ENCODE measurements at places on chromosomes 13 and 19.
A peak's percentile ranks its signal among the peaks of the same experiment; 100 is the strongest.

- no peak for DNase-seq
Measured at GRCh38 chr13:87671753-87672605, 808 bp downstream of the SLITRK5 start.

- no peak for DNase-seq
Measured at GRCh38 chr13:112486386-112487126, 101.4 kb downstream of the TUBGCP3 start.

- DNase-seq: no peak
Measured at GRCh38 chr19:3679581-3679980, 20.7 kb downstream of the PIP5K1C start.

- DNase-seq: no peak
Measured at GRCh38 chr19:9735986-9736385, 32.6 kb downstream of the ZNF846 start.

DNA sequence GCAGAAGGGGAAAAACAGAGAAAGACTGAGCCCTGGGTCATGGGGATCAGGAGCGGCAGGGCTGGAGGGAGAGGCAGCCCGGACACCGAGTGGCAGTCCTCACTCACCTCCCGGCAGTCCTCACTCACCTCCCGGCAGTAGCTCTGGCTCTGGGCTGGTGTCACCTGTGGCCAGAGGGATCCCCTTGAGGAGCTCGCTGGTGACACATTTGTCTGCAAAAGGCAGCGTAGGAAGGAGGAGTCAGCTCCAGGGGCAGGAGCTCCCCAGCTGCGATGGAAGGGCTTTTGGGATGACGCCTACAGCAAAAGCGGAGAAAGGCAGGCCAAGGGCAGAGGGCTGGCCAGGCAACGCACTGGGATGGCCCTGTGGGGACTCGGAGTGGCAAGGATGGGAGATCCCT, 739 bp downstream of the EIF3G start:
- DNase-seq: no peak

DNA sequence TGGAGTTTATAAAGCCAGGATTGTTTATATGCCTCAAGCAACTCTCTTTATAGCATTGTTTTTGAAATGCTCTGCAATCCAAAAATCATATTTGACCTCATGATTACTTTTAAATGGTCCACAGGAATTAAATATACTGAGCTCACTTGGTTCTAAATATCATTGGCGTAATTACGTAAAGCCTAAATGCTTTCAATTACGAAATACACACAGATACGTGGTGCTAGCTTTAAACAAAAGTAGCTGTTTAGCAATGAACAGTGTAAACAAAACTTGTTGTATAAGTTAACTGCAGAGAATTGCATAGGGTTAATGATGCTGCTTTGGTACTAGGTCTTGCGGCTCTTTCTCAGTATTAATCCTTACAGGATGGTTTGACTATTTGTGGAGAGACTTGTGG, 346.6 kb downstream of the COG6 start:
- no peak for DNase-seq

- DNase-seq: no peak
Measured at GRCh38 chr13:41284512-41285288, 21.3 kb upstream of the MTRF1 start.

DNA sequence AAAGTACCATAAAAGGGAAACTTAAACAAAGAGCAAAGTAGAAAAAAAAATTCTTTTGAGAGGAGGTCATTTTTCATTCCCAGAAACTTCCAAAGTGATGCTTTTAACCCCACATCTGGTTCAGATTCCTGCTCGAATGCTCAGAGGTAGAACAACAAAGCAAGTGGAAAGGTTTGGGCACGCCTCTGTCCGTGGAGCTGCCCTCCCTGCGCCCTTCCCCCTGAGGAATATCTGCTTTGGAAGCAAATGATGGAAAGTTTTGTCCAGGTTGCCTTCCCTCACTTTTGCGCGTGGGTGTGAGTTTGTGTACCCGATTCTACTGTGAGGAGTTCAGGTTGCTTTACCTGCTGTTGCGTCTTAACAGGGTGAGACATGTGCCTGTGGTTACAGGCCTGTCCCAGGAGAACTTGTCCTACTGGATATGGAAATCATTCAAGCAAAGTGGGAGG, 110.2 kb downstream of the KLF5 start:
- no peak for DNase-seq

DNA sequence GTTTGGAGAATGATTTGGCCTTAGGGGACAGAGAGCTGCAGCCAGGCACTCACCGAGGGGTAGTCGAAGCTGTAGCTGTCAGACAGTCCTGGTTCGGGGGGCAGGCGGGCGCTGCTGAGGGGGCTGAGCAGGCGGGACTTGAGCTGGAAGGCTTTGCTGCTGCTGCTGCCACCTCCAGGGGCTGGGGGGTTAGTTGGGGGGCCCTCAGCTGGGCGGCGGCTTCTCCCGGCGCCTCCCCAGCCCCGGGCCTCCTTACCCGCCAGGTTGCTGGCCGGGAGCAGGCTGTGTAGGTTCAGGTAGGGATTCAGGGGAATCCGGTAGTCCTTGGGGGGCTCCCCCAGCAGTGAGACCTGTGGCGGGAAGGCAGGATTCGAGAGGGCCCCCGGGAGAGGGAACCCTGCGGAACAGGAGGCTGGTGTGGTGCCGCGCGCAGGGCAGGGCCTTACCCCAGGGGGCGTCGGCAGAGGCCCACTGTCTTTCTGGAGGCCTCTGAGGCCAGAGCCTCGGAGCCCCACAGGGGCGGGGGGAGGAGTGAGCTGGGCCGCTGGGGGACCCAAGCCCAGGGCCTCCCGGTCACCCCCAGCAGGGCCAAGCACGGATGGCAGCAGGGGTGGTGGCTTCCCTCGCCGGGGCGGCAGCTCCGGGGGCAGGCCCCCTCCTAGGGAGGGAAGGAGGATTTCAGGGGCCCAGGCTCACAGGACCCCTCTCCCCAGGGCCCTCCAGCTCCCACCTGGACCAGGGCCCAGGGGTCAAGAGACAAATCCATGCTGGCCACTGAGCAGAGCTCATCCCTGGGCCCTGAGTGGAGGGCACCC, 5.0 kb upstream of the FDX2 start:
- DNase-seq: no peak

DNA sequence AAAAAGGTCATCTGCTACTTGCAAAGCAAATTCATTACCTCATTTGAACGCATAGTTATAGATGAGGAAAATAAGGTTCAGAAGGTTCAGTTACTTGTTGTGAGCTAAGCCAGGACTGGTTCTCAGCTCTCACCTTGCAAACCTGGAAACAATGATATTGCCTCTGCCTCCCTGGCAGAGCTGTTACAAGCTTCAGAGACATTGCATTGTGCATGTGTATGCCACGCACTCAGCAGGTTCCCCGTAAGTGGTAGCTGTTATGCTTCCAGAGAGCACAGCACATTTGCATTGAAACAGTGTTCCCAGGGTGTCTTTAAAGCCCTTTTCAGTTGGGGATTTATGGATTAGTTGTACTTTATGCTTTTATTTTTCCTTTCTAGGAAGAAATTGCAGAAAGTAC, 80.6 kb downstream of the DGKH start:
- no peak for DNase-seq

GRCh38 chr19:29687244-29687896, 22.1 kb downstream of the PLEKHF1 start:
- no peak for DNase-seq

GRCh38 chr19:45954156-45954555, 19.5 kb downstream of the NOVA2 start:
- DNase-seq: no peak

GRCh38 chr19:1992759-1993260, 22.7 kb downstream of the BTBD2 start:
- peak; percentile 22 for DNase-seq

GRCh38 chr19:55691561-55692481, 16.8 kb downstream of the EPN1 start:
- no peak for DNase-seq

GRCh38 chr19:51501594-51502263, at the start of gene SIGLEC12:
Gene SIGLEC12 (minus strand): TSS chr19:51501800. CDS start chr19:51501733, 67 bp downstream.
- DNase-seq: no peak

- no peak for DNase-seq
Measured at GRCh38 chr19:33723512-33723911, 73.2 kb upstream of the KCTD15 start.

DNA sequence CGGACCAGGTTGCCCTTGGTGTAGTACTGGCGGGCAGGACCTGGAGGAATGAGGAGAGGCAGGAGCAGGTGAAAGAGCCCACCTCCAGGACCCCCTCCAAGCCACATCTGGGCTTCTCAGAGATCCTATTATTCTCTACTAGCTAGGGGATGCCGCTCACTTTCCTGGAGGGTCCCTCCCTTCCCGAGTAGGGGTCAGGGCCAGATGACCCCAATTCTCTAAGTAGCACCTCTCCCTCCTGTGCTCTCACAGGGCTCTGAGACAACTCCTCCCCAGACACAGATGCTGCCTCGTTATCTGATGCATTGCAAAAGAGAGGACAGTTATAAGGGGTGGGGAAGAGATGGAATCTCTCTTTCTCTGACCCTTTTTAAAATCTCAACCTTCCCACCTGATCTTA, 22.9 kb downstream of the GP6 start:
- no peak for DNase-seq

GRCh38 chr19:31334849-31335624, 14.2 kb downstream of the TSHZ3 start:
- DNase-seq: no peak

DNA sequence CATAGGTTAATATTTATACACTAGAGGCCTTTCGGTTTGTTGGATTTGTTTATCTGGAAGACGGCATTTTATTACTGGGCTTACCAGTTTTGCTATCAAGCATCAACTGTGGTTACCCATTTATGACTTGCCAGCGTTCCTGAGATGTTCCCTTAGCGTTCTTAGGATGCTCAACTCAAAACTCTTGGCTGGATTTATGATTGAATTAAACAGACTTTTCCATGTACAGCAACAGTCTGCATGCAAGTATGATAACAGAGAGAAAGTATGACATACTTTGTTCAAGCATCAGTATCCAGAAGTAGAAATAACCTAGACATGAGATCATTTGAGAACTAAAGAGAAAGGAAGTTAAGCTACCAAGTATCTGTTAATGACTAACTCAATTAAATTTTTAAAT, 29.9 kb upstream of the RNF113B start:
- DNase-seq: no peak

- DNase-seq: no peak
Measured at GRCh38 chr13:107203146-107203847, 635.4 kb upstream of the ARGLU1 start.

DNA sequence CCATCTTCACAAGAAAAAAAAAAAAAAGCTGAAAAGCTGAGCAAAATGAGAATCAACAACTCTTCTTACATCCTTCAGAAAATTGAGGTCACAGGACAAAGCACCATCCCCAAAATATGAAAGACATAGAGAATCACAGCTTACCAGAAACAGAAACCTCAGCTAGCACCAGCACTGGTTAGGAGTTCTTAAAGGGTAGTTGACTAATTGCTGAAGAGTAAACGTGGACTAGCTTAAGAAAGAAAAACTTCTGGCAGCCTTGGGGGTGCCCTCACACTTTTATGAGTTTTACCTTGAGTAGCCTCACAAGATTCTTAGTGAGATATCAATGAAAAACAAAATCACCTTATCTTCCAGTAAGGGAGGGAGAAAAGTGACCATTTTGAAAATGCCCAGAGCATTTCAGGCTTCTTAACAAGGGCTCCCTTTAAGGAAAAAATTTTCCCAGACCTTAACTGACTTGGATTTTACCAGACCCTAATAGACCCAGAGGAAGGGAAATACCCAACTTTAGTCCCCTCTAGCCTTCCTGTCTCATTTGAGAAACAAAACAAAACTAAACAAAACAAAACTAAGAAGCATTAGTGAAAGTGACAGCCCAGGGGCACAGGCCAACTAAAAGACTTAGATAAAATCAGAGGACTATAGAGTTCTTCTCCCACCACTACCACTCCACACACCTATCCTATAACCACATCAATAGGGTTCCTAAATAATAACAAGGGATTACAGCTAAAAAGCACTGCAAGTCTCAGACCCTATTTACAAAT, 888.6 kb downstream of the DIAPH3 start:
- no peak for DNase-seq

DNA sequence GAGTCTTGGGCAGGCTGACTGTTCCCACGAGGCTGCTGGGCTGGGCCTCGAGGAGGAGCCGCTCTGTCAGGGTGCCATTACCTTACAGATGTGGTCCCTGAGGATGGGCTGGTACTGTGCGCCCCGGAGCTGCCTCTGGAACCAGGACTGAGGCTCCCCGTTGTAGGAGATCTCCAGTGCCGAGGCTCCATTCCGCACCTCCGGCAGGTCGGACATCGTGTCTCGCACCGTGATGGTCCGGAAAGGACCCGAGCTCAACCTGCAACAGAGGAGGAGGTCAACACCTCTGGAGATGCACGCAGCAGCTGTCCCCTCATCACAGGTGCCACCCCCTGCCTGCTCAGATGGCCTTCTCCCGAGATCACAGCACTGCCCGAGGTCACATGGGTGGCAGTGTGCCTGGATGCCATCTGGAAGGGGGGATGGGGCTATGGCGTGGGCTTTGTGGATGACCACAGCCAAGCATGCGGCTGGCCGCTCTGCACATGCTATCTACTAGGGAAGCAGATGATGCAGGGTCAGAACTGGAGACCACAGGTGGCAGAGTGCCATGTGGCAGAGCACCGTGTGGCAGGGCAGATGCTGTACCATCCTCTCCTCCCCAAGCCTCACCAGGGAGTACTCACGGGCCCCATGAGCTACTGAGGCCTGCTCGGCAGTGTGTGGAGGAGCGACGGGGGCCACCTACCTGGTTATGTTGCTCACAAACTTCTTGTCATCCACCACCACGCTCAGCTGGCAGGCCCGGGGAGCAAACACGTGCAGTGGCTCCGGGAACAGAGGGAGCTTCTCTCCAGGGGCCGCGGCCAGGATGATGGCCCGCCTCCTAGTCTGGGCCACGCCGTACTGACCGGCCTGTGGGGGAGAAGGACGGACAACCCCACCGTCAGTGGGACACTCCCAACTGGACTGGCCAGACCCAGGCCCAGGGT, 18.3 kb upstream of the EIF3G start:
- DNase-seq: no peak

DNA sequence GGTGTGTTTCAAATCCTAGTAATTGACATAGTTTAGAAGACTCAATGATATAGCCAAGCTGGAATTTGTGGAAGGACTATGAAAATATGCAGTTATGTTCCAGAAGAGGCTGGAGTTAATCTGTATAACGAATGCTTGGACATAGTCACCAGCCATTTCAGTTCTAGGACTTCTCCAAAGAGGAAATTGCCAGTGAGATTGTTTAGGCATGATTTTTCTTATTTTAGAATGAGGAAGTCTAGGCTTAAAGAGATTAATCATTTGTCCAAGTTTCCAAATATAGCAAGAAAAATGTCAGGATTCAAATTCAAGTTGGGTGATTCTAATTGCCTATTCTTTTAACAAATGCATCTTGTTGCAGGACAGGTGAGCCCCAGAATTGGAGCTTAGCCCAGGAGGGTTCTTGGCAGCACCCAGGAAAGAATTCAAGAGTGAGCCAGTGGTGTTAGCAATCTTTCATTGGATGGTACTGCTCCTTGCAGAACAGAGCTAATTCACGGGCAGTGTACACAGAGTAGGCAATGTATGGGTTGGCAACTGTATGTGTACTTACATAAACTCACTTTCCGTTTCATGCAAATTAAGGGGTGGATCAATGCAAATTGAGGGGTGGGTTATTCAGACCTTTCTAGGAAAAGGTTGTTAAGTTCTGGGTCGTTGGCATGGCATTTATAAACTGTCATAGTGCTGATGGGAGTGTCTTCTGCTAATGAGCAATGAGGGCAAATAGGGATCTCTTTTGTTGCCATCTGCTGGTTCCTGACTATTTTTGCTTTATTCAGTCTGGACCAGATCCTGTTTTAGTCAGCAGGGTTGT, 763.1 kb upstream of the SLITRK1 start:
- DNase-seq: no peak

GRCh38 chr13:45289936-45290563, 50.9 kb downstream of the TPT1 start:
- DNase-seq: no peak

GRCh38 chr19:12893582-12893981, 2.6 kb downstream of the GCDH start:
- no peak for DNase-seq

- DNase-seq: no peak
Measured at GRCh38 chr13:98525456-98526181, 51.3 kb downstream of the STK24 start.

Measured in CD4-positive, alpha-beta T cell treated with Interleukin-6 for 4 hours (primary cell).